Inflammatory macrophage treated with lipopolysaccharide for 1 hour (primary cell): ENCODE measurements at places on chromosomes 13 and 19.

DNA sequence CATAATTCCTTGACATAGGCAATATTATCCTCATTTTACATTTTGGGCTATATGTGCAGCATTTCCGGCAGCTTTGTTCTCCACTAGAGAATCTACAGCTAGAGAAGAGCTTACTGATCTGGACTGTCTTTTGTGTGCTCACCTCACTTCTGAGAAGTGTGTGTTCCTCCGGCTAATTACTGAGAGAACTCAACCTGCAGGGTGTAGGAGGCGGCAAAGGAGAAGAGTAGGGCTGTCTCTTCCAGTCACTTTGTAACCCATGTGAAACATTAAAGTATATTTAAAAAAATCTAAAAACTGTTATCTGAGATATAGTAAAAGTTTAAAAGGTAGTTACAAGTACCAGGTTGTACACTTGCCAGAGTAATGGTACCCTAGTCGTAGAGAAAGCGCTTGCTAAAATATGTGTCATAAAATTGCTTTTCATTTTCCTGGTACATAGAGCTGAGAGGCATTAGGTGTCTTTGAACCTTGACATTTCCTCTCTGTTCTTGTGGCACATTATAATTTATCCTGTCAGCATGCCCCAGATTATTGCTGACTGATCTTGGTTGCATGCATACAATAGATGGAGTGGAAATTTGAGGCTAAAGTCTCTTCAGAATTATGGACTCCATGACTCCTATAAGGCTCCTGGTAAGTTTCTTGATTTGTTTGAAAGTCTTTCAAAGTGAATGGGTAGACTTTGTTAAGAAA is 381.9 kb downstream of the LMO7 start:
- DNase-seq, result no peak

DNA sequence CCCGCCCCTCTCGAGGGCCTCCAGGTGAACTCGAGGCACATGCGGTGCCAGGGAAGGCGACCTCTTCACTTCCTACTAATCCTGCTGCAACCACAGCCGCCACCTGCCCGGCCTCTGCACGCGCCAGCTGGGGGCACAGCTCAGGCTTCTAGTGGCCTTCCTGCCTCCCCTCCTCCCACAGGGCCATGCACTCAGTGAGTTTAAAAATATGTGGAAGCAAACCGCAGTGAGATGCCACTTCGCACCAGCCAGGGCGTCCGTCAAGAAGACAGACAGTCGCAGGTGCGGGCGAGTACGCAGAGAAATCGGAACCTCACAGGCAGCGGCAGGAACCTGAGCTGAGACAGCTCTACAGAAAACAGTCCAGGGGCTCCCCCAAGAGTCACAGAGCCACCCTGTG is 10.4 kb downstream of the LMNB2 start:
- no peak for DNase-seq

DNA sequence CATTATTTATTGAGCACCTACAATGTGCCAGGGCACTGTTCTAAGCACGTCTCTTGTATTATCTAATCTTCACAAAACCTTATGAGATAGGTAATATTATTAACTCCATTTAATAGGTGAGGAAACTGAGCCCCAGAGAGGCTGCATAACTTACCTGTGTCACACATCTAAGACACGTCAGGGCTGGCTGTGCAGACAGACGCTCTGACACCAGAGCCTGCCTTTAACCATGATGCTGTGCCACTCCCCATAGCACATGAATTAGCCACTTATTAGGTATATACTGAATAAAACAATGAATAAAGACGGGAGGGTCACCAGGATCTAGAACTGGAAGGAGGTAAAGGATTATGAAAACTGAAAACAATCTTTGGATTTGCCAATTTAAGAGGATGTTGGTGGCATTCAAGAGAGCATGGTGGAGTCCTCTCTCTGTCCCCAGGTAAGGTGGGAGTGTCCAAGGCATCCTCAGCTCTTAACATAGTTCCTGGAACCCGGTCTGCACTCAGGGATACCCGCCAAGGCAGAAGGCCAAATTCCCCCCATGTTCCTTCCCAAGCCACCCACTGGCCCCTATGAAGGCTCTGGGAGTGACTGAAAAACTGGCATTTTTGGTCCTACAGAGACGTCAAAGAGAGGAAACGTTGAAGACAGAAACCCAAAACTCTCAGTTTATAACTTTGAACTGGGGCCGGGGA is 479.7 kb downstream of the FOXO1 start:
- DNase-seq, result no peak

- no peak for DNase-seq
Observed at GRCh38 chr19:3194106-3195087, 8.7 kb downstream of the NCLN start.

GRCh38 chr19:53696951-53697350 is 65.2 kb downstream of the DPRX start:
- no peak for DNase-seq

- no peak for DNase-seq
Observed at GRCh38 chr13:74278901-74279300, 144.7 kb upstream of the KLF12 start.
